Activated CD4-positive, alpha-beta T cell treated with anti-CD3 and anti-CD28 coated beads for 48 hours (primary cell): ENCODE measurements at places on chromosomes 6 and 20.

GRCh38 chr6:92989656-92990055 lies 429.7 kb downstream of the EPHA7 start:
- DNase-seq = no peak

DNA sequence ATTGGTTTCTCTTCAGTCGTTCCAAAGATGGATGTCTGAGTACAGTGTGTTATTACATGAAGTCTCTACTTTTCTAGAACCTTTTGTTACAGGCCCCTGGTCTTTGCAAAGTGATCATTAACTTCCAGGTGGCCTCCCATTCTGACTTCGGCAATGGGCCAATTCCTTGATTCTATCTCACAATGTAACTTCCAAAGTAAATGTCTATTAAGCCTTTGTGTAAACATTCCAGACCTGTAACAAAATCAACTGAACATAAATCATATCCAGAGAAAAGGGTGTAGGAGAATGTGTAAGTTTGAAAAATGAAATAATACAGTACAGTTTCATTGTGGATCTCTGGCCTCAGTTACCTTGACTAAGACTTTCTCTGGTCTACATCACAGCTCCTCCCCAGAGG lies 187.8 kb upstream of the JAG1 start:
- DNase-seq = no peak

DNA sequence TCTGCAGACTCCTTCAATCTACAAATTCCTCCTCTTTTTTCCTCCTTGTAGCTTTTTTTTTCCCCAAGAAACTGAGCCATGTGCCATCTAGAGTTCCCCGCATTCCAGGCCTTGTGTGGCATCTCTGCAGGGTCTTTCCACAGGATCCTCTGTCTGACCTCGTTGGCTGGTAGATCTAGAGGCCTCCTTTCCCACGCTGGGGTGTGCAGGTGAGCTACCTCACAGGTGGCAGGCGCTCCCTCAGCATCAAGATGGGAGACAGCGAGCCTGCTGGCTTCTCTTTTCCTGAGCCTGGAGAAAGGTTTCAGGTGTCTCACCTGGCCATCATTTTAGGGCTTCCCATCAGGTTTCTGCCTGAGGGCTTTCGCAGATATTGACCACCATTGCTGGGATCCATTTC lies 9.6 kb upstream of the NELFCD start:
- DNase-seq = no peak

DNA sequence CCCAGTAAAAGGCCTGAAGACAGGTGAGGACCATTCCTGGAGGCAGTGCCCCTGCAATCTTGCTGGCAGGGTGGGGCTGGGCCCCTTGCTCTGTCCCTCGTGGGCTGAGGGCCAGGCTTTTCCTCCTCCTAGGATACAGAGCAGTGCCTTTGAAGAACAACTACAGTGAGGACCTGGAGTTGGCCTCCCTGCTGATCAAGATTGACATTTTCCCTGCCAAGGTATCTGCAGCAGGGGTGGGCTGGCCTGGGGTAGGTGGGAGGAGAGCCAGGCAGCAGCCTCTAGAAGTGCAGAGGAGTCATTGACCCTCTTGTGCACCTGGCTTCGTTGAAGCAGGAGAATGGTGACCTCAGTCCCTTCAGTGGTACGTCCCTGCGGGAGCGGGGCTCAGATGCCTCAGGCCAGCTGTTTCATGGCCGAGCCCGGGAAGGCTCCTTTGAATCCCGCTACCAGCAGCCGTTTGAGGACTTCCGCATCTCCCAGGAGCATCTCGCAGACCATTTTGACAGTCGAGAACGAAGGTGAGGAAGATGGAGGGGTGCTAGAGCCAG lies 36.5 kb downstream of the PLCG1 start:
- DNase-seq = no peak

DNA sequence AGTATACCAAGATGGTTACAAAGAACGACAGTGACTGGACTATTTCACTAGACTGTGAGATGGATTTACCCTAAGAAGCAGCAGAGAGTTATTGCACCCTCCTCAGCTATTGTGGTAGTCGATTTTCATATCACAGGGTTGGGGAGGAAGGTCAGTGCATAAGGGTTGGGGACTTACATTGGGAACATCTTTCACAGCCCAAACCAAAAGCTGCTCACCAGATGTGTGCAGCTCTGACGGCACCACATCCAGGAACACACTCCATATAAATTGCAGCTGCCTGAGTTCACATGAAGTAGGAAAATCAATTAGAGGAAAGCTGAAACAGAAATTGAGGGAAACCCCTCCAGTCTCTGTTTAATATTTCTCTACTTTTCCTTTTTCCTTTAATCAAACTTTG lies 470.5 kb upstream of the NRSN1 start:
- no peak for DNase-seq

DNA sequence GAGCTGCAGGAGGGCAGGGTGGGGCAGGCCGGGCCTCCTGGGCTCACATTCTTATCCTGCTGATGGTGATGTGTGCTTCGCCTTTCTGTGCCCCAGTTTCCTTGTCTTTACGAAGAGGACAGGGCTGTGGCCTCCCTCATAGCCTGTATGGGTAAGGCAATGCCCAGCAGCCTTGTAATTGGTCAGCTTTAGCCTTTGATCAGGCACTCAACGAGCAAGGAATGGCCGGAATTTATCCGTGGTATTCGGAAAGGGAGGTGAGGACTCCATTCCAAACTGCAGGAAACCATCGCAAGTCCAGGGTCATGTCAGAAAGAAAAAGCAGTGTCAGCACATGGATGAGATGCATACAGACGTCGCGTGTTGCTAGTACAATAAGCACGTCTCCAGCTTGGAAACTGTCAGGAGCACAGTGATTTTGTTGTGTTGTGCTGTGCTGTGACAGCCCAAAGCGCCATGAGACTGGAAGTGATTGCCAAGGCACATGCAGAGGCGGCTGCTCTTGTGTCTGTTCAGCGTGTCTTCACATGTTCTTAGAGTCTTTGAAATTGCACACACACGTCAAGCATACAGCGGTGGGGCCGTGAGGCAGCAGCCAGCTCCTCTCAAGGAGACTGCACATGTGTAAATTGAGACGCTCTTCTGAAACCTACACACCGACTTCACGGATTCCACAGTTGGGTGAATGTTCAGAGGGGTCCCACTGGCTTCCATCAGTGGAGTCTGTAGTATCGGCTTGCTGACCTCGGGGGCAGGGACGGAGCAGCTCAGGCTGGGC lies 6.2 kb downstream of the SS18L1 start:
- no peak for DNase-seq

- no peak for DNase-seq
These were observed 304.0 kb downstream of the TSHZ2 start for GRCh38 chr20:53276143-53276542.

DNA sequence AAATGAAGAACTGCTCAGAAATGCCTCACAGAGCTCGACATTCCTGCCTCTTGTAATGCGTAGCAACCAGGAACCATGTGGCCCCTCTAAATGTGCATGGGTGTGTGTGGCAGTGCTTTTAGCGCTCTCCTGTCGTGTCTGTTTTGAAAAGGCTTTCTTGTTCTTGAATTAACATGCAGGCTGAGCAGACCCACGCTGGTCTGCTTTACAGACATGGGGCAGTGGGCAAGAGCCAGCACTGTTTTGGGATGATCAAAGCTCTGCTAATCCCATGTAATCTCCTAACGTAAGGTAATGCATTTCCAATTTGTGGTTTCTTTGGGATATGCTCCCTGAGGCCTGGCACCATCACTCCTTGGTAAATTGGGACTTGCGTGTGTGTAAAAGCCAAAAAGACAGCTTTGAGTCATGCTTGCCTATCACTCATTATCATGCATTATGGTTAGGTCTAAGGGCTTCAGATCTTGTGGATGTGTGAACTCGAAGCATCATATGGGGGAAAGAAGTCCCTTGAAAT lies 11.8 kb downstream of the RIPOR2 start:
- DNase-seq = no peak
